Skin of body (tissue), 3 donors: ENCODE measurements at places on chromosomes 6 and 20. TPM values are rescaled to one million over a fixed set of nuclear protein-coding genes. Genes with fewer than 3 reads are reported as not detected.
A peak's percentile ranks its signal among the peaks of the same experiment; 100 is the strongest.

DNA sequence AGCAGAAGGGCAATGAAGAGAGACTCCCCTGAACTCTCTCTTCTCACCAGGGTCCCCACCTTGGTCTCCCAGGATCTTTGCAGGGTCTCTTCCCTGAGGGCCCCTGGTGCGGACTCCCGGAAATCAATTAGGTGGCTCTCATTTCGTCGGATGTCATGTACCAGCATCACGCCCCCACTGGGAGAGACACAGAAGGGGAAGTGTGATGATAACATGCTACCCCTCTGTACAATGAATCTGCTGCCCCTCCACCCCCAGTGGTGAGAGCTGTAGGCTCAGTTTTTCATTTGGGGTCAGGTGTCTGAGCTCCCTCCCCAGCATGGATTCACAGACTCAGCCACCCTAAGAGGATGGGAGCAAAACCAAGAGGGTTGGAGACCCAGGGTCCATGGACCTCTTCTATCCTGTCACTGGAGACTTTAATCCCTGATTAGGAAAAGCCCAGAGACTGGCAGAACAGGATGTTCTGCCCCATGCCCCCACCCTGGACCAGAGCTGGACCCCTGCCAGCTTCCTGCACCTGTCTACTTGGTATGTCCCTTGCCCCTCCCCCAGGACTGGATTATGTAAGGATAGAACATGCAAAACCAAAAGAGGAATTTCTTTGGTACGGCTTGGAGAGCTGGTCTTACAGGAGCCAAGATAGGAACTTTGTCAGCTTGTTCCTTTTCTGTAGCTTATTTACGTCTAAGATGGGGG, 11.1 kb downstream of the GGT7 start:
- DNase-seq: no peak

DNA sequence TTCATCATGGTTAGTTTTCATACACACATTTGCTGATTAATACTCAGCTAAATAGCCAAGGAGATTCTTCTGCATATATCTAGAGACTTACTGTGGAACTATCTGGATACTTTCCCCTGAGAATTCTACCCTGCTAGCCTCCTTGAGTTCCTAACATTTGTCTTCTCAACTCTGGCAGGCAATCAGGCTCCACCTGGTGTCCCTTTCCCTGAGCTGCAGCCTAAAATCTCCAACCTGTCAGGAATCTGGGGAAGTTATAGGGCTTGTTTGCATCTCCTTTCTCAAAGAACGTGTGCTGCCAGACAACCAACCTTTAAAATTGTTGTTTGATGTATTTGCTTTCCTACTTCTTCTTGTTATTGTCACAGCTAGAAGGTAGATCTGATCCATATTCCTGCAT, 73.4 kb downstream of the FUT9 start:
- no peak for DNase-seq

DNA sequence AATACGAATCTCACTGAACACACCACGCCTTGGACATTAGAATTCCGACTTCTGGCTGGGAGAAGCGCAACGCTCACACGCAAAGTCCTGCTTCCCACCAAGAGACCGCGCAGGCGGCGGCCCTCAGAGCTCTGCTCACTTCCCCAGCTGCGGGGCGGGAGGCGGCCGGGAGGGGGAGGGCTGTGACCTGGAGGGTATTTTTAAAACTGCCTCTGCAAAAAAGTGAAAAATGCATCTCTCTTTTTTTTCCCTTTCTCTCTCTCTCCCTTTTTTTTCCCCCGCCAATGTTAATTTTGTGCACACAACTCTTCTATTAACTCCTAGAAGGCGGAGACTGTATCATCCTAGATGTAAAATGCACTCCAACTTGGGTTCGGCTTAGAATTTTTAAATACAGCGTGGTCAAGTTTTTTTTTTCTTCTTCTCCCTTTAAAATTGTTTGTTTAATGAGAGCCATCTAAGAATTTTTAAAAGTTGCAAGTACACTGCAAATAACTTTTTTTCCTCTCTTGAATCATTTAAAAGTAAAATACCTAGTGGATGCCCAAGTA, 66.4 kb downstream of the STX11 start:
- DNase-seq: peak; percentile 56

DNA sequence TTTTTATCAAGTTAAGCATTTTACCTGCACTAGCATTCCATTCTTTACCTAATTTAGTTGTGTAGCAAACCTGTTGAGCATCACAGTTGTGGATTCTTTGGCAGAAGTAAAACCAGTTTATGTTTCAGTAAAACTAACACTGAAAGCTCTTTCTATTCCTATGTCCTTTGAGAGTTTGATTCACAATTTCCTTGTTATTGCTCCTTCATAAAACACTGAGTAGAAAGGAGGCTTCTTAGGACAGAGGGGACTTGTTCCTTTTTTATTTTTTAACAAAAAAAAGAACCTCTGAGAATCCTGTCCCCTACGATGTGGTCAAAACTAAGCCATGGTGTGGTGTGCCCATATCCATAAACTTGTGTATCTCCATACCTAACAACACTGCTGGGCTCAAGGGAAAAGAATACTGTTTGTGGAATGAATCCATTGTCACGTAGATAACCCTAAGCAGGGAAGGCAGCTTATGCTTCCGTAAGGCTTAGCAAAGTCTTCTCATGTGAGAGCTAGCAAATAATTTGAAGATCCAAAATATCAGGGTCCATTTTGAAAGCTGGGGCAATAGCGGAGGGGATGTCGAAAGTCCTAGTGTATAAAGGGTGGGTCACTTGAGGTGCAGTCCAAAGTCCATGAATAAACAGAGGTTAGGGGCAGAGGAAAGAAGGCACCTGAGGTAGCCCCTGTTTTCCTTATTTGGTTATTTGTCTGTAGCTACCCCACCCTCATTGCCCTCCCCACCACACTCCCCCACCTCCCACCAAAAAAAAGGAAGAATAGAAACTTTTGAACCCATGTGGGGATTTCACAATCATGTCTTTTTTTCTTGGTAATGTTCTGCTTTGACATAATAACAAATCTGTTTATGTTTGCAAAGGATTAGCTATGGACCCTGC, 71.0 kb downstream of the PLAGL1 start:
- DNase-seq: peak; percentile 73

DNA sequence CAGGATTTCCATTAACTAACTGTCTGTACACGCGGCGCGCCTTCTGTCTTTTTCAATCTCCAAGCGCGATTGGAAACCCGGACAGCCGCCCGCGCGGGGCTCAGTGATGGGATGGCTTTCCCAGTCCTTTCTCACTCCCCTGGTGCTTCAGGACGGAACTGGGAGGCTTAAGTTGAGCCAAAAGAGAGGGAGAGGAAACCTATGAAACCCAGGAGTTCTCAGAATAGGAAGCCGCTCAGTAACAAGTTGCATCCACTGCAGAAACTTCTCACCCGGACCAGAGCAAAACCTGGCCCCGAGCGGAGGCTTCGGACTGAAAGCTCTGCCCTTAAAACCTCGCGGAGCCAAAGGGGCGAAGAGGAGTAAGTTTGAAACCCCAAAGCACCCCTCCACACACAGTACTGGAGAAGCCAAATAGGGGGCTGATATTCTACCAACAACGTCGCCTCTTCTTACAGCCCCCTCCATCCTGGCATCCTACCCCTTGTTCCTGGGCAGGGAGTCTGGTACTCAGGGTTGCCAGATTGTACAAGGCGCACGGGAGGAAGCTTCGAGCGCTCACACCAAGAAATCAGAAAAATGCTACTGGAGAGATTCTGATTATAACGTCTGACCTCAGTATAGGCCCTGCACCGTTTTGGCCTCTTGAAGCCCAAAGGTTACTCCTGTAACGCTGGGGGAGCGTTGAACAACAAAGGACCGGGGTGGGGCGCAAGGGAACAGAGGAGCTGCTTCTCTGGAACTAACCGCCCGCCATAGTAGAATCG, 906 bp upstream of the COL12A1 start:
- peak; percentile 86 for DNase-seq

DNA sequence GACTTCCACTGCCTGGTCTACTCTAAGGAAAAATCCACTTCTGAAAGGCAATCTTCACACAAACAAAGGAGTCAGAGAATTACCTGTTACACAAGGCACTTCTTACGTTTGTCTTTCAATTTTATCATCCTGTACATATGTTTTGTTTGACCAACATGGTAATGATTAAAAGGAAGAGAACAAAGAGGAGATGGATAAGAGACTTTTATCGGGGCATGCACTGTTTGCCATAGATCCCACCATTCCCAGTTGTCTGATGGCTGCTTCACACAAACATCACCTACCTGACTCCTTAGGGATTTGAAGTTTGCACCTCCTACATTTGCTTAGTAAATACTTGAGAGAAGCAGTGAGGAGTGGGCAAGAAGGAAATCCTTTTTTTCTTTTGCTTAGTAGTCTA, 87.1 kb downstream of the BFSP1 start:
- DNase-seq: no peak

- DNase-seq: no peak
Measured at GRCh38 chr20:19883501-19883900, 125.4 kb downstream of the RIN2 start.

- no peak for DNase-seq
Measured at GRCh38 chr6:2111162-2111677, 134.2 kb downstream of the GMDS start.

DNA sequence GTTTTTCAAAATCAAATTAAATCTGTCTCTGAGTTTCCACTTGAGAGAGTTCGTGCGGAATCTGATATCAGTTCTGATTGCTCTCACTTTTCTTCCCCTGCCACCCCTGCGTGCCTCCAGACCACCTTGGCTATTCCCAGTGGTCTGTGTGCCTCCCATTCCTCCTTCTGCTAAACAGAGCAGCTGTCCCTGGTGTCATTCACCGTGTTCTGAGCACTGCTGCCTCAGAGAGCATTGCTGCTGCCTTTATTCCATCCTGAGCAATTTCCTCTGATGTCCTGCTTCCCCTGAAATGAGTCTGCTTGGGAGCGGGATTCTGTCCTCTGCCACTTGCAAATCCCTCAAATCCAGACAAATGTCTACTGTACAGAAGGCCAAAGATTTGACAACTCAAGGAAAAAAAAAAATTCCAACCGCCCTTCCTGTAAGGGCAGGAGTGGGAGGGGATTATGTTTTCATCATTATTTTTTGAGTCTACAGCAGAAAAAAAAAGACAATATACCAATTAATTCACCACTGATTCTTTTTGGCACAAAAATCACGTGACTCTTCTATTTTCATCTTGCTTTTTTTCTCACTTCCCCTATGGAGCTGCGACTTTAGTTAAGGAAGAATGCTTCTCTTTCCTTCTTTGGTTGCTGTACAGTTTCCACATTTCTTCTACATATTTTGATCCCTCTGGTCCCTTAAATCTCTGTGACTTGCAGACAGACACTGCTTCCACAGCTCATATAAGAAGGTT, 833.0 kb downstream of the EPHA7 start:
- DNase-seq: no peak

GRCh38 chr6:92710048-92710447, 709.3 kb downstream of the EPHA7 start:
- no peak for DNase-seq

- DNase-seq: no peak
Measured at GRCh38 chr20:63977739-63978276, 1.6 kb downstream of the SAMD10 start.

GRCh38 chr6:15522026-15522425, 140.8 kb downstream of the DTNBP1 start:
- DNase-seq: no peak

DNA sequence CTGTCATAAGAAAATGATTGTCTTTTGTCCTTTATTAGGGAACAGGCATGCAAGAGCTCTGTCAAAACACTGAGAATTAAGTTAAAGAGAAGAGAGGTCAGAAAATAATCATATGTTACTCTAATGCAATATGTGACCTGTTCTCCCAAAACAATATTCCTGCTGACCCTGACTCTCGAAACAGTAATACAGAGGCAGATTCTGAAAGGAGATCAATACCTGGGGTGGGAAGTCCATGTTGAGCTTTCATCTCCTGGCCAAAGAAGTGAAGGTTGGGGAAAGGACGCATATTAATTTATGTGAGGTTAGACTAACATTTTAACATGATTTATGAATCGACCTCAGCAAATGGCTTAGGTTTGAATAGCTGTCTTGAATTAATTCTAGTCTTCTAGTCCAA, 243.0 kb downstream of the PTPRK start:
- no peak for DNase-seq

GRCh38 chr20:38635721-38636288, 34.2 kb downstream of the ARHGAP40 start:
- DNase-seq: no peak

- no peak for DNase-seq
Measured at GRCh38 chr20:53677447-53678314, 84.0 kb upstream of the ZNF217 start.

DNA sequence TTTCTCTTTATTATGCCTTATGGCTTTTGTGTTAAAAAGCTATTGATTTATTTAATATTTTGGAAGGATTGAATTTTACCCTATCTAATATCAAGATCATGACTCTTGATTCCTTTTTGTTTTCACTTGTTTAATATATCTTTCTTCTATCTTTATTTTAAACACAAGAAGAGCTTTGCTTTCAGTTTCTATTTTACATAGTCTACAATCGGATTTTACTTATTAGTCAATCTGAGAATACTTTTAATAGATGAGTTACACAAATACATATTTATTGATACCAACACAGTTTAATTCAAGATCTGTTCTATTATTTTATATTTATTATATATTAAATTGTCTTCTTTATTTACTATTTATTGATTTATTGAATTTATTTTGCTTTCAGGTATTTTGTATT, 218.8 kb downstream of the ESR1 start:
- DNase-seq: no peak

GRCh38 chr20:35463455-35464300, 8.3 kb downstream of the CEP250 start:
- DNase-seq: peak; percentile 42

GRCh38 chr20:51639206-51639832, 96.8 kb upstream of the NFATC2 start:
- no peak for DNase-seq

DNA sequence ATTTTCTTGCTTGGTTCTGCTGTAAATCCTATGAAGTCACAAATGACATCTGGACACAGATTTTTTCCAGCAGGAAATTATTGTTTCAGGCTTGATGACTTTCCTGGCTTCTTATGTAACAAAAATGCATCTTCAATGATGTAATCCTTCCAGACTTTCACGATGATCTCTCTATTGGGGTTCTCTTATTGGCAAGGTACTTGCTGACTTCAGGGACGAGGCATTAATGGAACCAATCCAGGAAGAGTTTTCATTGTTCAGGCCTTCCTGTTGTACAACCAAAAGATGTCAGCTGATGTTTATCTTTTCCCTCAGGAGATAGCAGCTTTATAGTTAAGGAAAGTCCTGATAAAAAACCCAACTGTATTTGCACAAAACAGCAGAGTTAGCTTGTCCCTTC, 118.5 kb upstream of the MMS22L start:
- DNase-seq: peak; percentile 89

DNA sequence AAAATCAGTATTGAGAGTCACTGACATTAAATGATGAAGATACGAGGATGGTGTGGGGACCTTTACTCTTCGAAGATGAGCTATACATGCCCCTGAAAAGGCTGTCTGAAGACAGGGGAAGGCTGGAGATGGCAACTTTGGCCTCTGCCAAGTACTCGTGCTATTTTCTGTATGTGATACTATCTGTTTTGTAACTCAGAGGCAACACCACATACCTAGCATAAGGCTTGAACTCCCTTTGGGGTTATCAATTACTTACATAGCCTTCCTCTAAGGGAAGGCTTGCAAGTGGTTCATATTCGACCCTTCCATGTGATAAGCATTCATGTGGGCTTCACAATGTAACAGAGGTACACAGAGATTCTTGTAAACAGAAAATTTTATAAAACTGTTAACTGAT, 68.7 kb upstream of the FBXO30 start:
- no peak for DNase-seq

GRCh38 chr6:166658792-166659150, 31.7 kb upstream of the RPS6KA2 start:
- no peak for DNase-seq

The IMPG1 gene
- not detected for total RNA-seq

The OXT gene
- total RNA-seq: not detected

The ARFGAP1 gene
- total RNA-seq: 45.3 TPM

The BPIFB4 gene
- not detected for total RNA-seq

The FUT9 gene
- total RNA-seq: 0.10 TPM

The SIRPB2 gene
- 1.8 TPM for total RNA-seq
